ENCODE measurements at places on chromosomes 1 and 21. TPM values are rescaled to one million over a fixed set of nuclear protein-coding genes. Genes with fewer than 3 reads are reported as not detected.

The SYT14 gene
- total RNA-seq, result not detected

The TCEA3 gene
- 4.5 TPM for total RNA-seq

The ACTRT2 gene
- total RNA-seq, result not detected

The TLCD4 gene
- total RNA-seq, result 0.15 TPM

The SERBP1 gene
- total RNA-seq, result 388 TPM

The CD1E gene
- total RNA-seq, result not detected

The ADGRL2 gene
- total RNA-seq, result not detected

The NCAM2 gene
- total RNA-seq, result not detected

DNA sequence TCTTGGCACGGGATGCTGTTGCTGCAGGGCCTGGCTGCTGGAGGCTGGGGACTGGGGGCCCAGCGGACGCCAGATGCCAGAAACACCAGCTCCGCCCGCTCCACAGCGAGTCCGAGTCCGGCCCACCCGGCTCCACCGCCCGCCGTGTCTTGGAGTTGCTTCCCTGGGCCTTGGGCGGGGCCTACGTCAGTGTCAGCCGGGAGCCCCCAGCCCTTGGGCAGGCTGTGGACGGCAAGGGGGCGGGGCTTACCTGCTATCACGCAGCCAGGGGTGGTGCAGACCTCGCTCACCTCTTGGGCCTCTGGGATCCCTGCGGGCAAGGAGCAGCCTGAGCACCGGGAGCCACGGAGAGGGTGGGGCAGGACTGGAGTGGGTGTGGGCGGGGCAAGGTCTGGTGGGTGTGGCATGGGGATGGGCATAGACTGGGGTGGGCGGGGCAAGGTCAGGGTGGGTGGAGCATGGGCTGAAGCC lies 21.8 kb downstream of the MMEL1 start:
- peak; percentile 44 for DNase-seq

DNA sequence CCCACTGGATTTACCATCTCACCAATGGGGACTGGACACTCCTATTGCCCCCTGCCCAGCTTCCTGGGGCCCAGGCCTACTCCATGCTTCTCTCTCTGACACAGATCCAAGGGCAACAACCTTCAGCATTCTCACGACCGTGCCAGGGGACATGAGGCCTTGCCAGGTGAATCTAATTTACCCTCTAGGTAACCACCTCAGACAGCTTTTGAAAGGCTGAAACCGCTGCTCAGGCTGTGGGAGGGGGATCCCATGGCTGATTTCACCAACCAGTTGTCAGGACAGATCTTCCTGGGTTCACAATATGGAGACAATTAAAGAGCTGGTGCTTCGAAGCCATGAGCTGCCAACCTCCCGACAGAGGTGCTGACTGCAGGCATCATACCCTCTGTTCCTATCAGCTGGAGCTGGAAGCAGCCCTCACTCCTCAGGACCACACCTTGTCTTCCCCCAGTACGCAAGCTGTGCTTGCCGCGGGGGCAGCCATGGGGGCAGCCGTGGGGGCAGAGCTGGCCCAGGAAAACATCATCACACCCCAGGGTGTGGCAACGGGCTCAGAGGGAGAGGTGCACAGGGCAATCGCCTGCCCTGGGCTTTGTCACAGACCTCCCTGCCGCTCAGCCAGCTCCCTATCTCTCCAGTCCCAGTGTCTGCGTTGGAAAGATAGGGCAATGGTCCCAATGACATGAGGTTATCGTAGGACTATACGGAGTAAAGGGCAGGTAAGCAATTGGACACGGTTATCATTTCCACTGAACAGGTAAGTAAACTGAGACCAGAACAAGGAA lies 120.2 kb downstream of the DMRTB1 start:
- no peak for DNase-seq

DNA sequence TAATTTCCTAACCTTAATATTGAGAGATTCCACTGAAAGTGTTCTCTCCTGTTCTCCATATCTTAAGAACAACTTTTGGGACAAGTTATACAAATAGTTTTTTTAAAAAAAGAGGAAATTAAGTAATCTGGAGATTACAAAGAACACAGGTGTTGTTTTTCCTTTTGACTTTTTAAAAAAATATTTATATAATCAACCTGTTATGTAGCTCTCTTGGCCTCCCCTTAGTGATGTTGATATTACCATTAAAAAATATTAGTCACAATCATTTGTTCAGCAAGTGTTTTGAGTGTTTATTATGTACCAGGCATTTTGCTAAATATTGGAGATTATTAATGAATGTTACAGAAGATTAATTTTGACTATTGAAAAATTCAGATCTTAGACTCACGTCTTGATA lies 8.1 kb downstream of the MAN1A2 start:
- no peak for DNase-seq

GRCh38 chr1:232579466-232579865 lies 50.5 kb downstream of the SIPA1L2 start:
- DNase-seq, result no peak

DNA sequence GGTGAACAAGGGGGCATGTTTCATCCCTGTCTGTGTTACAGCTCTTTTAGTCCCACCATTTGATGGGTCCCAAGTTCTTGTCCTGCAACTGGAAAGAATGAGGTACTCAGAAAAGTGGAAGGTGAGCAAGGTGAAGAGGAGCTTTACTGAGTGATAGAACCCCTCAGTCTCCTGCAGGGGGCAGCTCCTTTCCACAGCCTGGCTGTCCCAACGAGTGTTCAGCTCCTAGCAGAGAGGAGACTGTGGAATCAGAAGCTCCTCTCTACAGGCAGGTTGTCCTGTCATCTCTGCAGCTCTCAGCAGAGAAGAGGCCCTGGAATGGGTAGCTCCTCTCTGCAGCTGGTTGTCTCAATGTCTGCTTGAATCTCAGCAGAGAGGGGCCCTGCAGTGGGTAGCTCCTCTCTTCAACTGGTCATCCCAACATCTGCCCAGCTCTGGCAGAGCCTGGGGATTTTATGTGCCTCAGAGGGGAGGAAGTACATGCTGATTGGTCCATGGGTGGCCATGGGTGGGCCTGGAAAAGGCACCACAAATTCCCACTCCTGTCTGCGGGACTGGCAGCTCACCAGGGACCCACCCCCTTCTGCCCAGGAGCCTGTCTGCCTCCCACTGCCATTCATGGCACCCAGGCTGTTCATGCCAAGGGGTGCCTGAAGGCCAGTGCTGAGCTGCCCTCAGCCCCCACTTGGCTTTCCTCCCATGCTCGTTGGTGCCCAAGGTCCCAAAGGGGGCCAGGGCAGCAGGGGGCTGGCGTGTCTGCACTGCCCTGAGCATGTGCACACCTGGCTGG lies 25.7 kb downstream of the LDLRAD1 start:
- DNase-seq, result peak; percentile 14

- peak; percentile 84 for DNase-seq
Measured at GRCh38 chr1:34984793-34985608, at the start of gene TMEM35B. TSS of gene TMEM35B (minus strand) at chr1:34985347. CDS start at chr1:34985305, 42 bp downstream.

GRCh38 chr1:18997508-18997907 lies 41.0 kb upstream of the IFFO2 start:
- no peak for DNase-seq

- peak; percentile 25 for DNase-seq
Measured at GRCh38 chr1:116943438-116943837, 33.7 kb downstream of the PTGFRN start.

GRCh38 chr1:99266726-99267125 lies 2.4 kb downstream of the PLPPR4 start:
- DNase-seq, result no peak

DNA sequence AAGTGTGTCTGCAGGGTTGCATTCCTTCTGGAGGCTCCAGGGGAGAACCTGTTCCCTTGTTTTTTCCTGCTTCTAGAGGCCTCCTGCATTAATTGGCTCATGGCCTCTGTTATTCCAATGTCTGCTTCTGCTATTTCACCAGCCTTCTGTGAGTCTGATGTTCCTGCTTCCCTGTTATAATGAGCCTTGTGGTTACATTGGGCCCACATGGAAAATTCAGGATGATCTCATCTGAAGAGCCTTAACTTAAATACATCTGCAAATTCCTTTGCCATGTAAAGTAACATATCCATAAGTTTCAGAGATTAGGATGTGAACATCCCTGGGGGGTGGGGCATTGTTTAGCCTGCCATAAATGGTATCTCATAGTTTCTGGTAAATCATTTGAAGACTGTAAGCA lies 181.1 kb downstream of the RWDD3 start:
- no peak for DNase-seq

- no peak for DNase-seq
Measured at GRCh38 chr1:69836971-69837636, 269.4 kb downstream of the LRRC7 start.

DNA sequence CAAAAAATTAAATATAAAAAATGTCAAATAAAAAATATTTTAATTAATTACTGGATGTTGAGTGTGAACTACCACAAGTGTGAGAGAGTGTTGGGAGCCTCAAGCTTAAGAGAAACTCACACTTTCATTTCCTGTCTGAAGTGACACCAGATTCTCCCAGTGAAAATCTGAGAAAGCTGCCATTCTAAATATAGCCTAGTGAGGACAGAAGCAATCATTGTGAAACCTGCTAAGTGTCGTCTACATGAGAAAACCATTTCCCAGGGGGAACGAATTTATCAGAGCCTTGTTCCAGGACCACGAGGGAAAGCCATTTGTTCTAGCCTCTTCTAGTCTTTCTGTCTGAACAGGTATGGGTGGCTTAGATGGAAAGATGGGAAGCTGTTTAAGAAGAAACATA lies 329.3 kb upstream of the PRMT6 start:
- DNase-seq, result no peak

GRCh38 chr1:54112705-54113368 lies 40.0 kb downstream of the CDCP2 start:
- DNase-seq, result no peak

DNA sequence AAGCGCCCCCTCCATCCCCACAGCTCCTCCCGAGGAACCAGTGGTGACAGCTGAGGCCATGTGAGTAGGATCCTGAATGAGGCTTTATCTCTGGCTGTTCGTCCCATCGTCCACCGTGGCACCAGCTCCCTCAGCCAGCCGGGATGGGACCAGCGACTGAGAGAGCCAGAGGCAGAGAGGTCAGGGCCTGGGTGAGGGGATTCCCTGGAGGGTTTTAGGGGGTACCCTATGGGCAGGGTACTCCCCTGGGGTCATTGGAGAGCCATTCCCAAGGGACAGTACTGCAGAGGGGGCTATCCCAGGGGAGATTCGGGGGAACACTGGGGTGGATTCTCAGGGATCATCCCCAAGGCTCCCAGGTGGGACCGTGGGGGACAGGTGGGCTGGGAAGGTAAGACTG lies 2.4 kb downstream of the TMEM125 start:
- DNase-seq, result no peak

DNA sequence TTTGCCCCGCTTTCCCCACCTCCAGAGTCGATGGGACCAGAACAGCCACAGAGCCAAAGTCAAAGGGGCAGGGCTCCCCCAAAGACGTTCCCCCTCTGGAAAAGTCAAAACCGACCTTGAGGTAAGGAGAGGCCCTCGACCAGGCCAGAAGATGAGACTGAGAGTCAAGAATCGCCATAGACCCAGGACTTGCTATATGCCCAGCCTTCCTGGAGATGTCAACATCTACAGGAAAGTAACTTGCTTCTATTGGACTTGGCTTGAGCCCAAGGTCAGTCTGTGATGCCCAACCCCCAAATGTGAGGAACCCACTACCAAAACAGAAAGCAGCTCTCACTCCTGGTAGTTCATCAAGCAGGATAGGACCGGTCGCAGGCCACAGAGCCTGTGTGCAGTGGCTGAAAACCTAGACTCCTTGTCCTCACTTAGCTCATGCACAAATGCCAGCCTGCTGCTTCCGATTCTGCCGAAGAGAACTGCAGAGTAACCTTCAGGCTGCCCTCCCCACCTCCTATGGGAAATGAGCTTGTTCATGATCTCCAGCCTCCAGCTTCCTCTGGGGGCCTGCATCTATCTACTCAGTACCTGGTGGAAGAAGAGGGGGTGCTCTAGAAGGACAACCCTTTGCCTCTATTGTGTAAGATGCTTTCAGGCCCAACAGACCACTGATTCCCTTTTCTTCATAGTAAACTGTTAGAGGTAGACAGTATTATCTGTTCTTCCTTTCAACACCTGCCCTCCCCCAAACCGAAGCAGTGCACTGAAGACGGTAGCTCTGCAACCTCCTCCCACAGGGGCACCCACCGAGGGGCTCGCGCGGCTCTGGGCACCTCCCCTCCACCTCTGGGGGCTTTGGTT lies 1.4 kb downstream of the ACOT7 start:
- peak; percentile 17 for DNase-seq

DNA sequence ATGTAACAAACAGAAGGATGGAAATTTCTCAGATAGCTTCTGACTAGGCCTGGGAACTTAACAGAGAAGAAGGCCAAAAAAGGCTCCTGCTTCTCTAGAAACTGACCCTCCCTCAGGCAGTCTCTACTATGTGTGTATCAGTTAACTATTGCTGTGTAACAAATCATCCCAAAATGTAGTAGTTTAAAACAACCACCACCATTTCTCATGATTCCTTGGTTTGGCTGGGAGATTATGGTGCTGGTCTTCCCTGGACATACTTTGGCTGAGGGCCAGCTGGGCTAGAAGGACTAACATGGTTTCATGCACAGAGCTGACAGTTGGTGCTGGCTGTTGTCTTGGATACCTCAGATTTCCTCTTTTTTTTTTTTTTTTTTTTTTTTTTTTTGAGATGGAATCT lies 26.2 kb upstream of the CNN3 start:
- DNase-seq, result no peak

DNA sequence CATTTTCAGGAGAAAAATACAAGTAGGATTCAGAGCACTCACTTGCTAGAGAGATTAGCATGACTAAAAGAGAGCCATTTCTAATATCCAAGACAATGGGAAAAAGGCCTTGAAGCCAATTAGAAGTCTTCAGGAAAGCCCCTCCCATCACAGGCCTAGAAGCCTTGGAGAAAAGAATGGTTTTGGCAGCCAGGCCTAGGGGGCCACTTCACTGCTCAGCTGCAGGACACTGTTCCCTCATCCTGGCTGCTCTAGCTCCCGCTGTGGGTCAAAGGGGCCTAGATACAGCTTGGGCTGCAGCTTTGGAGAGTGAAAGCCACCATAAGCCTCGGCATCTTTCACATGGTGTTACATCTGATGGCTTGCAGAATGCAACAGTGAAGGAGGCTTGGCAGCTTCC lies 62.8 kb downstream of the RGS4 start:
- no peak for DNase-seq

DNA sequence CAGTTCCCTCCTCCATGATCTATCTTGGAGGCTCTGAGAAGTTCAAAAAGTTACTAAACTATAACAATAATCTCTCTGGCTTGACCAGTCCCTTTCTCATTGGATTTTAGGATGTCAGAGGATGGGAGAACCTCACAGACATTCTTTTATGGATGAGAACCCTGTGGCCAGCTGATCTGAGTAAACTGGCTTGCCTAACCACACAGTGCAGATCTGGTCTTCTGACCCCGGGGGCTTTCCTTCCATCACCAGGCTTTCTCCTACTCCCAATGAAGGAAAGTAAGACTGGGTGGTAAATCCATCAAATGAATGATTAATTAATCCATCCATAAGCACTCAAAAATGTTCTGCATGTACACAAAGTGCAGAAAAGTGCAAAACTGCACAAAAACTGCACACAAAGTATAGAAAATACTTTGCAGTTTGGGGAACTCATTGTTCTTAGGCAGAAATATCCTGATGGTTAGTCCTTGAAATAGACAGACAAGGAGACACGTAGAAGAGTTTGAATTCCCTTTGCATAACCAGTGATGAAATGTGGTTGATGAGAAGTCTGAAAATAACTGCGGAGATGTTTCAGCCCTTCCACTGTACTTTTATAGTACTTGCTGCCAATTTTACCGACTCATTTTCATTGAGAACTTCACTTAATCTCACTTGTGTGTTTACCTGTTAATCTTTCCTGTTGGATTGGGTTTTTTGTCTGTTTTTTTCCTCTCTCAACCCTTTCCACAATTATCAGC lies 2.5 kb upstream of the F3 start:
- no peak for DNase-seq

GRCh38 chr21:41926117-41926806 lies 27.6 kb downstream of the C2CD2 start:
- DNase-seq, result peak; percentile 36

Measured in activated CD4-positive, alpha-beta memory T cell treated with anti-CD3 and anti-CD28 coated beads for 36 hours (primary cell).